ENCODE measurements at places on chromosomes 4 and X.

GRCh38 chr4:110970642-110971041 is 347.8 kb upstream of the PITX2 start:
- peak; percentile 20 for DNase-seq

- DNase-seq: no peak
These were observed 58.9 kb downstream of the NAF1 start for GRCh38 chr4:163107754-163108153.

DNA sequence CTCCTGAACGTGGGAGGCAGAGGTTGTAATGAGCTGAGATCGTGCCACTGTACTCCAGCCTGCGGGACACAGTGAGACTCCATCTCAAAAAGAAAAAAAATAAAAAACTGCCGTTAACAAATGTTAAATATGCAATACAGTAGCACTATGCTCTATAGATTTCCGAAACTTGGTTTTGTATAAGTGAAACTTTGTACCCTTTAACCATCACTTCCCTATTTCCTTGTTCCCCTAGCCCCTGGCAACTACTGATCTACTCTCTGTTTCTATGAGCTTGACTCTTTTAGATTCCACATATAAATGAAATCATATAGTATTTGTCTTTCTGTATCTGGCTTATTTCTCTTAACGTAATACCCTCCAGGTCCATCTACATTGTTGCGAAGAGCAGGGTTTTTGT is 74.1 kb downstream of the TAB3 start:
- no peak for DNase-seq

GRCh38 chr4:5526080-5526846 is 182.1 kb downstream of the EVC2 start:
- DNase-seq: no peak

DNA sequence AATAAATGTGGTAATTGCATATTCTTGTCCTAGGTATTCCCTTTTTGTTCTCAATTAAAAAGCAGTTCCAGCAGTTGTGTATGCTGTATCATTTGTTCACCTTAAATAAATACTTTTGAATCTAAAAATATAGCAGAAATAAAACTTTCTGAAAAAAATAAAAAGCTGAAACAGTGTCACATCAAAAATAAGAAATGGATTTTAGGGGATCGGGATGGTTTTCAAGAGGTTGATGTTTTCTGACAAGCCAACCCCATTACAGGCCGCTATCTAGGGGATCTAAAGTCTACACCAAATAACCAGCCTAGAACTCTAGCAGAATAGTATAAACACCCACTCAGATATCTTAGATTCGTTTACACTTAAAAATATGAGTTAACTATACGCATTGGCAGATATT is 95.4 kb upstream of the MAML3 start:
- DNase-seq: no peak

DNA sequence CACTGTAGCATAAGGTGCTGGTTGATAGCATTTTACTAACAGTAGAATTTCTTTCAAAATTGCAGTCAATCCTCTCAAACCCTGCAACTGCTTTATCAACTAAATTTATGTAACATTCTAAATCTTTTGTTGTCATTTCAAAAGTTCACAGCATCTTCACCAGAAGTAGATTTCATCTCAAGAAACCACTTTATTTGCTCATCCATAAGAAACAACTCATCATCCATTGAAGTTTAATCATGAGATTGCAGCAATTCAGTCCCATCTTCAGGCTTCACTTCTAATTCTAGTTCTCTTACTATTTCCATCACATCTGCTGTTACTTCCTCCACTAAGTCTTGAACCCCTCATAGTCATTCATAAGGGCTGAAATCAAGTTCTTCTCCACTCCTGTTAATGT is 21.7 kb downstream of the LAMTOR3 start:
- DNase-seq: no peak

DNA sequence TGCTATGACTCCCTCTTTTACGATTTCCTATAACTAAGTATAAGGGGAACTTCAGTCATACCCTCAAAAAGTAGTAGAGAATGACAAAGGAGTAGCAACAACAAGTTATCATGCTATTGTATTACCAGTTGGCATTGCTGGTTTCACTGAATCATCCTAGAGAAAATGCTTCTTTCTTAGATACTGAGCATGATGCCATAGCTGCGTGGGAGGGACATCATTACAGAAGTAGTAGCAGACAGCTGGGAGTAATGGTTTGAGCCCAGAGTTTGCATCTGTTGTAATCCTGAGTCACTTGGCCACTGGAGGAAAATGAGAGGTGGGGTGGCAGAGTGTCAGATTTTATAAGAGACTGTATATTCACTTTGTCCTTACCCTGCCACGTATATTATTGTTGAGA is 38.6 kb downstream of the MTMR1 start:
- no peak for DNase-seq

GRCh38 chr4:130955520-130955919 is 1859.6 kb downstream of the C4orf33 start:
- DNase-seq: no peak

DNA sequence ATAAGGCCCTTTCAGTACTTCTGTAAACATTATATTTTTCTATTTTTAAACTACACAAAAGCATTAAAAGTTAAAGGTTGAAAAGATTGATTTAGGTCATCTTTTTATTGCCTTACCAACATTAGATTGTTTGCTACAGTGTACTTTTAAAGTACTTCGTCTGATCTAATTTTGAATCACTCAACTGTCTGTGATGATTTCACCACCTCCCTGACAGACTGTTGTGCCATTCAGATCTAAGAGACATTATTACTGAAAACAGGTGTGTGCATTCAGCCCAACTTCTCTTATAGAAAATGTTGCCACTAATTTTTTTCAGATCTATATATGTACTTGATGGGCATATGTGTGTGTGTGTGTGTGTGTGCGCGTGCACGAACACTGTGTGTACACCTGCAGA is 39.3 kb downstream of the GASK1B start:
- no peak for DNase-seq

GRCh38 chr4:1407657-1408333 is 1.6 kb upstream of the NKX1-1 start:
- DNase-seq: no peak
